ENCODE measurements at places on chromosomes 12 and 14.

GRCh38 chr14:30069536-30069935 lies 141.9 kb upstream of the PRKD1 start:
- no peak for DNase-seq

- no peak for DNase-seq
These were observed 21.8 kb upstream of the HDAC7 start for GRCh38 chr12:47841501-47841900.

GRCh38 chr14:29351996-29352705 lies 575.5 kb downstream of the PRKD1 start:
- no peak for DNase-seq

- no peak for DNase-seq
These were observed 795 bp upstream of the ACOT2 start for GRCh38 chr14:73567951-73568885.

- no peak for DNase-seq
These were observed 514.6 kb downstream of the MED13L start for GRCh38 chr12:115762936-115763335.

DNA sequence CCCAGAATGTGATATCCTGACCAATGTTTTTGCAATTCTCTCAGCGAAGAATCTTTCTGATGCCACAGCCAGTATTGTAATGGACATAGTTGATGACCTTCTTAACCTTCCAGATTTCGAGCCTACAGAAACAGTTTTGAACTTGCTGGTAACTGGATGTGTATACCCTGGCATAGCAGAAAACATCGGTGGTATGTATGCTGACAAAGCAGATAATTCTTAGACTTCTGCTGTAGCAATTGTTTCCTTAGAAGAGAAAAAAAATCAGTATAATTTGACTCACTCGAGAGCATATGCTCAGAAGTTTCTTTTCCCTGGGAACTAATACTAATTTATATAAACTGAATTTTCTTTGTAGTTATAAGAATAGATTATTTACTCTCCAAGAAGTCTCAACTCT lies 58.2 kb downstream of the UTP20 start:
- DNase-seq: no peak

- no peak for DNase-seq
These were observed 149.5 kb downstream of the IPO8 start for GRCh38 chr12:30546121-30546520.

DNA sequence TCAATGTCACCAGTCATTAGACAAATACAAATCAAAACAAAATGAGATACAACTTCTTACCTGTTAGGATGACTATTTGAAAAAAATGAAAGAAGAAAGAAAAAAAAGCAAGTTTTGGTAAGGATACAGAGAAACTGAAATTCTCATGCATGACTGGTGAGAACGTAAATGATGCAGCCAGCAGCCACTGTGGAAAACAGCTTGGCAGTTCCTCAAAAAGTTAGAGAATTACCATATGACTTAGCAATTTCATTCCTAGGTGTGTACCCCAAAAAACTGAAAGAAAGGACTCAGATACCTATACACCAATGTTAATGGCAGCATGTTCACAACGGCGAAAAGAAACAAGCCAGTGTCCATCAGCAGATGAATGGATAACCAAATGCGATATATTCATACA lies 26.6 kb downstream of the NINJ2 start:
- DNase-seq: no peak

DNA sequence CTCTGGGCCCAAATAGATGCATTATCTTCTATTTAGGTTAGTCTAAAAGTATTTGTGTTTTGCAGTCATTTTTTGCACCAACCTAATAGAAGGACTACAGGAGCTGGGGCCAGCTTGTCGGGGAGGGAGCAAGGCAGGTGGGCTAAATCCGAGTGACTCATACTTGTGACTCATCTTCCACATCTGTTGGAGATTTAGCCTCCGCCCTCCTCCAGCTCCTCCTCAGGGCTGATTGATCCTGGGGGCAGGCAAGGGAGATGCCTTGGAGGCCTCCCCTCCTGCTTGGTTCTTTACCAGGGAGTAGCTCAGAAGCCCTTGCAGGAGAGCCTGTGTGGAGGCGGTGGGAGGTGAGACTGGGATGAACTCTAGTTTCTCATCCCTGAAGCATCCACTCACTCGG lies 27.9 kb downstream of the RHOF start:
- DNase-seq: no peak

- no peak for DNase-seq
These were observed 1.0 kb upstream of the ANG start for GRCh38 chr14:20687362-20688166.

- DNase-seq: no peak
These were observed 222.3 kb downstream of the ALG10 start for GRCh38 chr12:34244608-34245007.

DNA sequence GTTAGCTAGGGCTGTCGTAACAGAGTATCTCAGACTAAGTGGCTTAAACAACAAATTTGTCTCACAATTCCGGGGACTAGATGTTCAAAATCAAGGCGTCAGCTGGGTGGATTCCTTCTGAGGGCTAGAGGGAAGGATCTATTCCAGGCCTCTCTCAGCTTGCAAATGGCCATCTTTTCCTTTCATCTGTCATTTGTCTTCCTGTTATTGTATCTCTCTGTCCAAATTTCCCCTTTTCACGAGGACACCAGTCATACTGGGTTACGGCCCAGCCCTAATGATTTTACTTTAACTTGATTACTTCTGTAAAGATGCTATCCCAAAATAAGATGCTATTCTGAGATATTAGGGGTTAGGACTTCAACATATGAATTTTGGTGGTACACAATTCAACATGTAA lies 119.0 kb upstream of the CPSF6 start:
- no peak for DNase-seq

DNA sequence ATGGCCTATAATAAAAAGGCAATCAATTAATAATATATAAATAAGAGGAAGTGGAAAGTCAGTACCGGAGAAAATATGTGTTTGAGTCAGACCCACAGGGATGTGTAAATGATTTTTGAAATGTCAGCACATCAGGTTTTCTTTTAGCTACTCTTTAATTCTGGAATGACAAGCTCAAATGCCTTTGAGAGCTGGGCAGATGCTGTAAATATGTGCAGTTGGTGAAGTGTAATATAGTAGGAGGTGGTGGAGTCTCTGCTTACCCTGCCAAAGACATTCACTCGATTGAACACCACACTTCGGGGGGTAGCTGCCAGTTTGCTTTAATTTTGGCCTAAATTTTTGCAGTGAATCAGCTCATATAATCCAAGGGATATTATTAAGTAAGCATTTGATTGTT lies 93.0 kb downstream of the PLEKHA5 start:
- no peak for DNase-seq

GRCh38 chr12:46351138-46351537 lies 21.4 kb downstream of the SLC38A2 start:
- DNase-seq: no peak

- no peak for DNase-seq
These were observed 61.5 kb downstream of the TMEM30B start for GRCh38 chr14:61219673-61220072.

GRCh38 chr12:81610955-81611889 lies 147.9 kb downstream of the PPFIA2 start:
- no peak for DNase-seq

DNA sequence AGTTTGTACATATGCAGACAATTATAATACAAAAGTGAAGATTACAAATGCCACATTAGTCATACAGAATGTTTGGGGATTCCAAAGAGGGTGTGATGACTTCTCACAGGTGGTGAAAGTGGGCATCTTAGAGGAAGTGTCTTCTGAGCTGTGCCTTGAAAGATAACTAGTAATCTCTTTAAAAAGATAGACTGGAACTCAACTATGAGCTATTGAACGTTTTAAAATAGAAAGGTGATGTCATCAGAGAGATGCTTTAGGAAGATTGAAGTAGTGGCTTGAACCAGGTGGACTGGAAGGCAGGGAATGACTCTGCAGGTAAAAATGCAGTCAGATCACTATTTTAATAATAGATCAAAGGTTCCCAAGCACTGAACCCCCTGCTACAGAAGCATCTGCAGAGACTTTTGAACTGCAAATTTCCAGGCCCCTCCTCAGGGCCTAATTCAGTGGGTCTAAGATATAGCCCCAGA lies 50.3 kb downstream of the SYT1 start:
- no peak for DNase-seq

DNA sequence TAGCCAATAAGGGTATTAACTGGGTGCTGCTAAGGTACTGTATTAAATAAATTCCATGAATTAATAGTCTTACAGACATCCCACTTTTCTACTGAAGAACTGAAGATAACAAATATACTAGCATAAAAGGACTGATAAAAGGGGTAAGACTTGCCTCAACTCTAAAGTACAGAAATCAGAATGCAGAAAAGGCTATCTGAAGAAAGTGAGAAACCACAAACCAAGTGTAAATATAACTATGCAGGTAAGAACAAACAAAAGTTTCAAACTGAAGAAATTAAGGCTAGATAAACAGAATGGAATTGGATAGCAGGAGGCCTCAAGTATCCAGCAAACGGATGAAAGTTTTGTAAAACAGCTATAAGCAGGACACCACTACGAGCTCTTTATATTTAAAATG lies 29.5 kb downstream of the YAF2 start:
- no peak for DNase-seq

- no peak for DNase-seq
These were observed 545.1 kb upstream of the ATP2B1 start for GRCh38 chr12:90253674-90254181.

- DNase-seq: no peak
These were observed 26.6 kb downstream of the ETV6 start for GRCh38 chr12:11676052-11676451.

DNA sequence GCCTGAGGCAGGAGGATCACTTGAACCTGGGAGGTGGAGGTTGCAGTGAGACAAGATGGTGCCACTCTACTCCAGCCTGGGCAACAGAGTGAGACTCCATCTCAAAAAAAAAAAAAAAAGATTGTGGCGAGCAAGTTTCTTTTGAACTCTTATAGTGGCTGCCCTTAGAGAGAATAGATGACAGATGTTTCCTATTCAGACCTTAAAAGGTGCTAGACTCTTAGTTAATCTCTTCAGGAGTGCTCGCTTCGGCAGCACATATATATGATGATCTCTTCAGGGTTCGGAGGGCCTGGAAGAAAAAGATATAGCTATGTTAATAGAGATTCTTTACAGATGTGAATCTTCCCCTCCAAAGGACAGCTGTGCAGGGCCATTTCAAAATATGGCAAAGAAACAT lies 73.1 kb upstream of the AMN1 start:
- no peak for DNase-seq

DNA sequence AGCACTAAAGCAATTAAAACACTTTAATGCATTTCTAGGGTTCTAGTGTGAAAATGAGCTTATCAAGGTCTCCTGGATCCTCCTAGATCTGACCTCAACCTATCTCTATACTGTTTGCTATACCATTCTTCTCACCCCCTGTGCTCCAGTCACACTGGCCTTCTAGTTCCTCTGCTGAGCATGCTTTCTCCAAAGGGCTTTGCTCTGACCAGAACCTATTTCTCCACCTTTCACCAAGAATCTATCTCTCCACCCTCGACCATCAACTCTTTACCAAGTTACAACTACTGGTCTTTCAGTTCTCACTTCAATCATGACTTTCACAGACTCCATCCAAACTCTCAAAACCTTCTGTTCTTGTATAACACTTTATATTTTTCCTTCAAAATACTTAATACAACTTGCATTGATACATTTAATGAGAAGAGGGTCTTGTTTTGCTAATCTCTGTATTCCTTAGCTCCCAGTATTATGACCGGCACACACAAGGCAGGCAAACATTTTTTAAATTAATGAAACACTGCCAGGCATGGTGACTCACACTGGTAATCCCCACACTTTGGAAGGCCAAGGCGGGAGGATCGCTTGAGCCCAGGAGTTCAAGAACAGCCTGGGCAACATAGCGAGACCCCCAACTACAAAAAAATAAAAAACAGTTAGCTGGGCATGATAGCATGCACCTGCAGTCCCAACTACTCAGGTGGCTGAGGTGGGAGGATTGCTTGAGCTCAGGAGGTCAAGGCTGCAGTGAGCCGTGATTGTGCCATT lies 22.8 kb downstream of the PPP1R12A start:
- no peak for DNase-seq

GRCh38 chr14:85934886-85935254 lies 404.9 kb downstream of the FLRT2 start:
- DNase-seq: no peak

- no peak for DNase-seq
These were observed 13.2 kb upstream of the LGALS3 start for GRCh38 chr14:55115861-55116245.

- DNase-seq: no peak
These were observed 11.8 kb downstream of the ATG14 start for GRCh38 chr14:55399852-55400251.

DNA sequence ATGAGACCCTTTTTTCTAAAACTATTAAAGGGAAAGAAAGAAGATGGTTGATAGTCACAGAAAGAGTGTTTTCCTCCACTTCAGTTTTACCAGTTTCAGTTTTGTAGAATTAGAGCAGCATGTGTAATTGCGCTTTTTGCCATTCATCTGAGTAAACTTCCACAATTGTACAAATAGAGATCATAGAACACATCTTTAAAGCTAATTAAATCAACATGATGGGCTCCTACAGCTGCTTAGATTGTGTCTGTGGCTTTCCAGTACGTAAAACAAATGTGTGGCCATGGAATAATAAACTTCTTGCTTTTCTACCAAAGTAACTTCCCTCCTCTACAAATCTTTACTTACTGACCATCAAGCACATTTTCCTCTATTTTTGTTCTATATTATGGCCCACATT lies 84.2 kb upstream of the LRIG3 start:
- no peak for DNase-seq

DNA sequence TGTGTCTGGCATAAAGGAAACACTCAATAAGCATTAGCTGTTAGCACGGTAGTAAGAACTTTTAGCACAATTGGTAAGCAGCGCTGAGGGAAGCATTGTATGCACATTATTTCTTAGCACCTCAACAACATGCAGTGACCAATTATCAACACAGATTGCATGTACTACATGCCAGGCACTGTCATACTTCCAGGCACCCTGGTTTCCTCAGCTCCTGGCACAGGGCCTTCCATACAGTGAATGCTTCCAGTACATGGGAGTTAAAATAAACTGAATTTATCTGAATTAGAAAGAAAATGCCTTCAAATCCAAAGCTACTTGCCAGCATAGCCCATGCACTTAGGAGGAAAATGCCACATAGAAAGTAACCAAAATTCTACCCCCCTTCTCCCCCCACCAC lies 59.4 kb downstream of the TUNAR start:
- no peak for DNase-seq

- DNase-seq: no peak
These were observed 999.7 kb upstream of the SEL1L start for GRCh38 chr14:82533351-82533750.

- no peak for DNase-seq
These were observed 136.3 kb upstream of the PLXNC1 start for GRCh38 chr12:94012071-94012470.

GRCh38 chr12:132724506-132725241 lies 14.0 kb downstream of the PGAM5 start:
- no peak for DNase-seq
